ENCODE measurements at places on chromosomes 1 and 21.
A peak's percentile ranks its signal among the peaks of the same experiment; 100 is the strongest.

DNA sequence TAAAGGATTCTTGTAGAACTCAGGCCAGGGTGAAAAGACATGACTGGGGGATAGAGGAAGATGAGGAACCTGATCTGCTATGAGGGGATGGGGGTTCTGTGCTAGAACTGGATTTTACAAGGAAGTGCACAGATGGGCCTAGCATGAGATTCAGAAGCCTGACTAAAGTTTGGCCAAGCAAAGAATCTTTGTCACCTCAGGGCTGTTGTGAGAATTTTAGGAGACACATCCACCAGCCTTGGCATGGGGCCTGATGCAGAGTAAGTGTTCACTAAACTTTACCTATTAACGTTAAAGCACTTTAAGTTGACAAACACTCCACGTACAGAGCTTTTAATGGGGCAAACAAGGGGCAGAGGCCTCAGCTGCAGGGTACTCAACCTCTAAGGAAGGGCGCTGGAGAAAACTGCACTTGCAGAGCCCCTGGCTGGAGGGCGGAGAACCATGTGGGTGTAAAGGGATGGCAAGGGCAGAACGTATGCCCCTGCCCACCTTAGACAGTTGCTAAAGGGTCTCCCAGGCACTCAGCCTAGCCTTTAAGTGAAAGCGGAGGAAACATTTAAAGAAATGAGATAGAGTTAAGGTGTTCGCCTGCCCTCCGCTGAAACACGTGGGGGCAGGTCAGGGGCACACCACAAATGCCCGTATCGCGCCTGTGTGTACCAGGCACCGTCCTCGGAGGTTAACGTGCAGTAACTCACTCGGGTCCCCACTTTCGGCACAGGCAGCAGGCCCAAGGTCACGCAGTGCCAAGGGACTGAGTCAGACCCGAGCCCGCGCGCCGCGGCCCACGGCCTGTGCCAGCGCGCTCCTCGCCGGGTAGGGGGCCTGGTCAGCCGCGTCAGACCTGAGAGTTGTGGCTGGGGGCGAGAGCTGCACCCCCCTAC lies 990 bp upstream of the MRPS6 start:
- DNase-seq: no peak

DNA sequence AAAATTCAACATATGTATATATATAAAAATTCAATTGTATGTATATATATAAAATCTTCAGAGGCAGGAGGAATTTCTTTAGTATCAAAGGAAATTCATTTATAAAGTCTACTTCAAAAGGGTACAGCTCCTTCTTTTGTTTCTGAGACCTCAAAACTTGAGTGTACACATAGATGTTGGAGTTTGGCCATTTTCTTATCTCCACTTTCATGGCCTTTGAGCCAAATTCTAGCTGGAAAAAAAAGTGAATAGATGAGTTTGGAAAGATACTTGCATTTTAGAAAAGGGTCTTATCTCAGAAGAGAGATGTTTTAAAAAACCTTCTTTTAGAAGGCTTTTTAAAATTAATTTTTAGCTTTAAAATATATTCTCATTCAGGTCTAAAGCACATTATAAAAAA lies 103.2 kb downstream of the ATF6 start:
- no peak for DNase-seq

DNA sequence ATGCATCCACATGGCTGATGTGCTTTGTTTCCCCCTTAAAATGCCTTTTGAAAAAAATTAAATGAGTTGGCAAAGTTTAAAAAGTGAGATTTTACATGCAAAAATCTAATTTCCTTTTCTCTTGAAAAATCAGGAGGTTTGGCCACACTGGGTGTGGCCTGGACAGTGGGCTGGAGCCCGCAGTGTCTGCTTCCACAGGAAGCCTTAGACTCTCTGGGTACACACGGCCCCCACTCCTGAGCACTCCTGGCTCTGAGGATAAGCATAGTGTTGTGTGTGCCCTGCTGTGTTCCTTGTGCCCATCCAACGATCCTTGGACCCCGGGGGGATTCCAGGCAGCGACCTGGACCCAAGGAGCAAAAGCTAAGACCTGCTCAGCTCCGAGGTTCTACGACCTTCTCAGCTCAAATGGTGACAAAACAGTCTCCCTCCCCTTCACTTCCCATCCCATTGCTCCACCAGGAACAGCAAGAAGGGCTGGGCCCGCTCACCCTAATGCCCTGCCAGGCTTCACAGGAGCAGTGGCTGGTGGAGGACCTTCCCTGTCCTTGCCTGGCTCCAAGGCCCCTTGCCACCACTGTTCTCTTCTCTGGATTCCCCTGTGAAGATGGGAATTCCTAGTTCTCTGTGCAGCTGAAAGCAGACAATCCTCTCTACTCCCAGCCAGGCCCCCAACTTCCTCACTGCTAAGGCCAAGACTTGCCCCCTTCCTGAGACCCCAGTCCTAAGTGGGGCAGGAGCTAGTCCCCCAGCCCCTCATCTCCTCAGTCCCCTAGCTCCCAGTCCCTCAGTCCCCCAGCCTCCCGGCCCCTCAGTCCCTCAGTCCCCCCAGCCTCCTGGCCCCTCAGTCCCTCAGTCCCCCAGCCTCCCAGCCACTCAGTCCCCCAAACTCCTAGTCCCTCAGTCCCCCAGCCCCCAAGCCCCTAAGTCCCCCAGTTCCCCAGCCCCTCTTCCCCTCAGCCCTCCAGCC lies 395.8 kb downstream of the PTPRU start:
- no peak for DNase-seq

DNA sequence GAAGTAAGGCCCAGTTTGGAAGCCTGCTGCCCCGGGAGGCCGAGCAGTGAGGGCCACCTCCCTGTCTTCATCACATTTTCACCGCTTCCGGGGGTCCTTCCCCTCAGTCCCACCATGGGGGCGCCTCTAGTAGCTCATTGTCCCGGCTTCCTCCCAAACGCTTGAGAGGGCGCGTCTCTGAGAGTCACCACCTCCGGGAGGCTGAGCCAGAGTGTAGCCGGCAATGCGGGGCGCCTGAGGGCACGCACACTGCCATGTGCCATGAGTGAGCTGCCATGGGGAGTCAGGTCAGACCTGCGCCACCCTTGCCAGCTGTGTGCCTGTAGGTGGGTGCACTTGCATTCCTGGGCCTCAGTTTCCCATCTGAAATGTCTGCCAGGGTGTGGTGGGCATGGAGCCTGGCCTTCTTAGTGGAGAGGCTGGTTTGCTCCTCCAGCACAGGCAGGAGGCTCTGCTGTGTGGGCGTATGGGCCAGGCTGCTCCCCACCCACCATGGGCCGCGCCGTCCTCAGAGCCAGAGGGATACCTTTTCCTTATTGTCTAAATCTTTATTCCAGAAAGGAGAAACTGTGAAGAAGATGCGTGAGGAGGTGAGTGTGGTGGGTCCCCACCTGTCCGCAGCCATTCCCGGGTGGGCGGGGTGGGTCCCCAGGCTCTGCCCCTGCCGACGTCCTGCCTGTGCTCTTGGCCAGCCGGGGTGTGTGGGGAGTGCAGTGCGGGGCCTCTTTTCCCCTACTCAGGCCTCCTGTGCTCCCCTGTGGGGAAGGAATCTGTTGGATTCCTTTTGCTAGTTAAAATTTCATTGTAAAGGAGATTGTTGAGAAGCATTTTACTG lies 81.3 kb upstream of the COL6A1 start:
- DNase-seq: no peak

- no peak for DNase-seq
Observed at GRCh38 chr21:45329261-45330074, 41.8 kb upstream of the POFUT2 start.

GRCh38 chr1:6270401-6270800 lies 9.5 kb upstream of the GPR153 start:
- no peak for DNase-seq

- no peak for DNase-seq
Observed at GRCh38 chr1:218717575-218717974, 372.4 kb downstream of the TGFB2 start.

GRCh38 chr1:84968101-84968500 lies 28.8 kb downstream of the MCOLN2 start:
- no peak for DNase-seq

- DNase-seq: no peak
Observed at GRCh38 chr1:110509655-110510054, 9.3 kb downstream of the KCNA10 start.

DNA sequence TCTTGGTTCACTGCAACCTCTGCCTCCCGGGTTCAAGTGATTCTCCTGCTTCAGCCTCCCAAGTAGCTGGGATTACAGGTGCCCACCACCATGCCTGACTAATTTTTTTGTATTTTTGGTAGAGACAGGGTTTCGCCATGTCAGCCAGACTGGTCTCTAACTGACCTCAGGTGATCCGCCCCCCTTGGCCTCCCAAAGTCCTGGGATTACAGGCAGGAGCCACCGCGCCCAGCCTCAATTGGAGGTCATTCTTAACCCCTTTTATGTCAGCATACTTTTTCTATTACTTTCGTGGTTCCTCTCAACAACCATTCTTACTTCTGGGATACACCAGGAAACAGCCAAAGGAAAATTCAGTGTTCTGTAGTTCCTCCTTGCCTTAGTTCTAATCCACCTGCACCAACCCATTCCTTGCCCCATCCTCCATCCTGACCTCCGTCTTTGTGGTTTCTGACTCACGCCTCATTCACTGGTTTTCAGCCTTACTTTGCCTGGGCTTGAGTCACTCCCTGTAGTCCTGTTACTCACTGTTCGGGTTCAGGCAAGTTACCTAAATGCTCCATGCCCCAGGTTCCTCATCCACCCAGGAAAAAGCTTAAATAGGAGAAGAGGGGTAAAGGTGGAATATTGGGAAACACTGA lies 12.9 kb upstream of the BCL10 start:
- no peak for DNase-seq

DNA sequence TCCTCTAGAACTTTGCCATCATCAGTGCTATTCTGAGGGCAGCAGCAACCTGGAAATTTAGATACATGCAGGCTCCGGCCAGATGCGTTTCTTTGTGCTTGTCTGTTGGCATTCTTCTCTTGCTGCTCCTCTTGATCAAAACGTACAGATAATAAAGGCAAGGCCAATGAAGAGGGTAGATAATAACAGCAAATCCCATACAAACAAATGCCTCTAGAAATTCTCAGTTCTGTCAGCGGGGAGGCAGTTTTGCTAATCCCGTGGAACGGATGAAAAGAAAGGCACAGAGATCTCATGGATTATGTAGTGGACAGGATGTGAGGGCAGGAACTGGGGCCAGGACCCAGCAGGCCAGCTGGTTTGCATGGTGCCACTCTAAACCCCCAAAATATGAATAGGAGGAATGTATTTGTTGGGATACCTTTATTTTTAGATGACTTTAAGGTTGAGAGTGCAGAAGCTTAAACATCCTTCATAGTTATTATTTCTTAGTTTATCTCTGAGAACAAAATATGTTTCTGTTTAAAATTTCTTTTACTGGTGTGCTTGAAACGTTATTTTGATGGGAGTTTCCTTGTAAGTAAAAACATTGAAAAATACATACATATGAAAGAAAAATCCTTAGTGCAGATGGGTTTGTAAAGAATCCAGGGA lies 1.5 kb downstream of the ITSN1 start:
- DNase-seq: no peak

DNA sequence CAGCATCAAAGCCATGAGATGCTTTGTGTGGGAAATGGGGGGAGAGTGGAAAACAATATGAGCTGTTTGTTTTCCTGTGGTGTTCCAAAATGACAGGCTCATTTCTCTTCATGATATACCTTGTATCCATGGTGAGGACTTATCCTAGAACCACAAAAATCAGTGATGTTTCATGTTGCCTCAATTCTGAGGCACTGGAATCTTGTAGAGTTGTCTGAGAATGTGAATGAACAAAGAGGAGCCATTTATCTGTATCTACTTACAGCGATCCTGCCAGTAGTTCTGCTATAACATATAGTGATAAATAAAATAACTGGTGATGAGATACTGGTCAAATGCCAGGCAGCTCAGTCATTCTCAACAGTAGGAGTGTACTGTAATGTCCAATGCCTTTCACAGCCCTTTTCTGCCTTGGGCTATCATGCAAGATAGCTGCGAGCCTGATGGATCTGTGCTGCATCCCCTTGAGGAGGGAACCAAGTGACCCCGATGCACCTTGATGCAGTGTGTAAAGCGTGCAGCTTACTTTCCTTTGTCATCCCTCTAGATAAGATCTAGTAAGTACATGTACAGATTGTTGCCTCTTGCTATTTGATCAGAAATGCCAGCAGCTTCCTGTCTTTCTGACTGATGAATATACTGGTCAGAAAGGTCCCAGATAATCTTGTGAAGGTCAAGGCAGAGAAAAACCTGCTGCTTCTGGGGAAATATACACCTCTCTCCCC lies 52.8 kb downstream of the SLC44A3 start:
- DNase-seq: no peak

GRCh38 chr1:86971778-86972177 lies 57.3 kb downstream of the HS2ST1 start:
- no peak for DNase-seq

GRCh38 chr1:22709891-22710700 lies 543 bp upstream of the EPHB2 start:
- DNase-seq: peak; percentile 45

DNA sequence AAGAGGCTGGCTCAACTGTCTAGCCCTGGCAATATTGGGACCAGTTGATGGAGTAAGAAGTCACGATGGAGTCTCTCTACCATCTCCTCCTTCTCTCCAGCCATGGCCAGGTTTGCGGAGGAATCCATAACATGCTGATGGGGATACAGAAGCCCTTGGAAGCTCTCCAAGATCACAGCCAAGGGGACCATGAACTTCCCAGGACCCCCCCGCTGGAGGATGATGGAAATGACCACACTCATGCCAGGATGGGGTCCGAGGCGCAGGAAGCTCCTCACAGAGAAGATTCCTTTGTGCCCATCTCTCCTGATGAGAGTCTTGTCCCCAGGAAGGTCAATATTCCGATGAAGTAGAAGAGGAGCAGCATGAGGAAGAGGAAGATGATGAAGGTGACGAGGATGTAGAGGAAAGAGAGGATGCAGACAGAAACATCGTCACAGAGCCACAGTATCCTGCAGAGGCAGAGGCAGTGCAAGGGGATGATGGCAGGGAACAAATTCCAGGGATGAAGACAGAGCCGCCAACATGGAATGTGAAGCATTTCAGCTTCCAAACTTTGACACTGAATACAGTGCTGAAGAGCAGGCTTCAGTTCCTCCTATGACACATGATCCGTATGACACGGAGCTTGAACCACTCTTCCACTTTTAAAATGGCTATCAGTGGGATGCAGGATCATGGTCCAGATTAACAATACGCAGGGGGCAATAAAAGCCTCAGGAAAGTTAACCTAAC lies 57.9 kb upstream of the EDN2 start:
- DNase-seq: no peak

GRCh38 chr1:118021668-118022067 lies 92.1 kb downstream of the WDR3 start:
- no peak for DNase-seq

- no peak for DNase-seq
Observed at GRCh38 chr1:171600862-171601261, 21.2 kb upstream of the MYOCOS start.

- no peak for DNase-seq
Observed at GRCh38 chr1:228725178-228725577, 10.1 kb upstream of the RHOU start.

DNA sequence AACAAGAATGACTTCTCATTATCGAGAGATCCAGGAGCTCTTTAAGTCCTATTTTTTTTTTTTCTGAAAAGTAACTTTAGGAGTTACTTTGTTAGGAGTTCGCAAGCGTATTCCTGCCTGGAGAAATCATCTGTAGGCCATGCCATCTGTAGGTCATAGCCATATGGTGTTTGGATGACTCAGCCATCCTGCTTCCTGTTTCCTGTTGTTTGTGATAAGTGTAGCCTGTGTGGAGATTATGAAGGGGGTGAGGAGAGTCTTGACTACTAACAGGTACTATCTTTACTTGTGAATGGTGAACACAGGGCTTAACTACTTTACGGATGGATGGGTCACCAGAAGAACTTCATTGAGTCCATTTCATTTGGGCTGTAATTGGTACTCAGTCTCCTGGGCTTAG lies 327.2 kb downstream of the PTPRU start:
- DNase-seq: no peak

All from substantia nigra (tissue), 51 donors.